Anterior cingulate cortex (tissue), 58 donors: ENCODE measurements at places on chromosomes 4 and X.

DNA sequence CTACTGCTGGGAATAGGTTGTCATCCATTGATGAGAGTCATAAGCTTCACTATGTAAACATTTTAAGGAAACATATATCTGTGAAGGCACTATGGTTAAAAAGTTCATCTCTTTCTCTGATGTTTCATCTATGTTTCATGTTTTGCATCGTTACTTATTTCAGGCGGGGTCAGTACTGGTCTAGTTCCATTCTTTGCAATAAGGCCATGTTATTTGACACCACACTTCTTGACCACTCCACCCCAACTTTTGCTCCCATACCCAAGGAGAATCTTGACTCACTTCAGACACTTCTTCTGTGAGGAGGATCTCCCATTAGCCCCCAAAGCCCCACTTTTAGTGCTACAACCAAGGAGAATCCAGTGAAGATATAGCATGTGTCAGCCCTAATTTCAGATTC, 119.4 kb downstream of the GRIA3 start:
- no peak for DNase-seq

DNA sequence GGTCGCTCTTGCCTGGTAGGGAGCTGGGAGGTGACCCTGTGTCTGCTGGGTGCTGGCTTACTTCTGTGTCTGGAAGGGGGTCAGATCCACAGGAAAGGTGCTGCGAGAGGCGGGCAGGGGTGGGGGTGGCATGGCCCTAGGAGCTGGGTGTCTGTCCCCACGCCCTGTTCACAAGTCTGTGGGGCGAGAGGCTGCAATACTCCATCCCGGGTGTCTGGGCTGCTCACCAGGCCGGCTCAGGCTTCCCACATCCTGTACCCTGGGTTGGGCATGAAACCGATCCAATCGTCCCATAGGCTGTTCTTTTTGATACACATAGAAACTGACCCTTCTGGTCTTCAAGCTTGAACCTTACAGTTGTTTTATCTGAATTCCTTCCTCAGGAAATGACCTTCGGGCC, 993 bp upstream of the CTAG2 start:
- no peak for DNase-seq

DNA sequence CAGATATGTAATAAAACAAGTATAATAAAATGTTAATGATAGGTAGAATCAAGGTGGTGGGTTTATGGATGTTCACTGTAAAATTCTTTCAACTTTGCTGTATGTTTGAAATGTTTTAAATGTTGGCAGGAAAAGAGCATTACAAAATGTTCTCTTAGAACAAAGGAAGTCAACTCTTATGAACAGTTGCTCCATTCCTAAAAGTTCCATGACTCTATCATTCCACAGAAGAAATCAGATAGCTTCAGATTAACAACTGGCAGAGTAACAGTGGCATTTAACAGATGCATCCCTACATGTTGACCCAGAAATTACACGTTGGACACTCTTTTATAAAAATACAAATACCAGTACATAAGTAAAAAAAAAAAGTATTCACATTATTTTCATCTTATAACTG, 2023.7 kb downstream of the ARAP2 start:
- DNase-seq, result no peak

DNA sequence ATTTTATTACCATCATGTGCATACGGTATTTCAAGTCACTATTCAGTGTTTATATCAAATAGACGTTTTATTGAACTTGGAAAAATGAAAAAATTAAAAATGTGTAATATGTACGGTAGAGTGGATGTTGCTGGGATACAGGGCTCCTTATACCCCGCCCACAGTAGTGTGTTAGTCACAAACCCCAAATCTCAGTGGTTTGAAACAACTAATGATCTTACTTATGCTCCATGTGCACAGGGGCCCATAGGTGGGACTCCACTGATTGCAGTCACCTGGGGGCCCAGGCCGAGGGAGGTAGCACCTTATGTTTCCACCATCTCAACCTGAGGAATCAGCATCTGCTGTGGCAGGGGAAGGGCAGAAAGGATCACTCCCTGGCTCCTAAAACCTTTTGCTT, 18.1 kb downstream of the LSM6 start:
- no peak for DNase-seq

GRCh38 chr4:144318797-144319196, 178.3 kb upstream of the GYPA start:
- no peak for DNase-seq

- DNase-seq, result no peak
Measured at GRCh38 chr4:129614611-129615010, 518.7 kb downstream of the C4orf33 start.

- no peak for DNase-seq
Measured at GRCh38 chrX:34382416-34382815, 250.3 kb upstream of the FAM47A start.

DNA sequence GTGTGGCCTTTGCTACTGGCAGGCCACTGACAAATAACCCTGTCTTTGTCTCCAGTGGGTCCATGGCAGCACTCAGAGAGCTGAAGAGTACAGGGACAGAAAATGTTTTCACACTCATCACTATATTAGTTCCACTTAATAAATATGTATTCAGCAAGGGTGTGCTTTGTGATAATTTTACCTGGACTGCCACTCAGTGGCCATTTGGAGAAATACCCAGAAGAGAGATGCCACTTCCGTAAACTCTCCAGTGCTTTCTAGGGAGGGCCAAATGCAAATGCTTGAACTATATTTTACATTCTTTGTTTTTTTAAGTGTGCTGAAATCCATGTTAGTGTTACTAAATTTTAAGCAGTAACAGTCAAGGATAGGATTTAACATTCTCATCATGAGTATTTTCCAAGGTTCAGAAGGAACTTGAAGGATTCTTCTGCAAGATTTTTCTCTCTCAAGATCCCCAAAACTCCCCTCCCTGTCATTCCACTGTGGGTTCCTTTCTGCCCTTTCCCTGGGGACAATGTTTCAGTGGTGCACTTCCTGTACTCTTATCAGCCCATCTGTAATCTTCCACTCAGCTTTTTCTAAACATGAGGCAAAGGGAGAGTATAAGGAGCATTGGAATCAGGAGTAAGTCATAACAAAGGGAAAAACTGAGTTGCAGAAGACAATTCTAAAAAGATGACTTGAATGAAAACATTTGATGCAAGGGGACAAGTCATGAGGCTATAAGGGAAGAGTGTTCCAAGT, 46.0 kb downstream of the TFDP3 start:
- no peak for DNase-seq

DNA sequence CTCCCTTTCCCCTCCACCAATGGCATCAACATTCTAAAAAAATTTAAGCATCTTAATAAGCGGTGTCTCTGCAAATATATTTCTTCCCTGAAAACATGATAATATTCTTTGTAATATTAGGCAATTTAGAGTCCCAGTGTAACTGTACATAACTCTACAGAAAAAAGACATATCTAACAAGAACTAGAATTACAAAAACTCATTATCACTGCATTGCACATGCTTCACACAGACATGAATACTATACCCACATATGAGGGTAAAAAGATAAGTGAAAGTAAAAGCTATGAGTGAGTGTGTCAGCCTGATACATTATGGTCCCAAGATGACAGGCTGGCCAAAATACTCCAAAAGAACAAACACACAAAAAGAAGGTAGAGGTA, 2.4 kb upstream of the FGB start:
- no peak for DNase-seq

DNA sequence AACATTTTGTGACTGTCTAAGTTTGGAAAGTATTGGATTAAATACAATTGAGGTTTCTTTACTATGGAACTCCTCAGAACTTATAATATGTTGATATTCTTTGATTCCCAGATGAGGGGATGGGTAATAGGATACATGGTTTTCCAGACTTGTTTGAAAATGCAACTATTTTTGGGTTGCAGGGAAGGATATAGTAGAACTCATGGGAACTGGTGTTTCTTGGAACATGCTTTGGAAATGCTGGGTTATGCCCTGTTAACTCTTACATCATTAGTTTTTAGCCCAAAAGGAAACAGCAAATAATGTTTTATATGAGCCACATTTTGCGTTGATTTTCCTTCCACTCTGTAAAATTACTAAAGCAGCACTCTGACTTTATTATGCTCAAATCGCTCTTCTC, 41.9 kb downstream of the HPF1 start:
- DNase-seq, result no peak

- no peak for DNase-seq
Measured at GRCh38 chrX:39874202-39874816, 223.4 kb downstream of the BCOR start.

DNA sequence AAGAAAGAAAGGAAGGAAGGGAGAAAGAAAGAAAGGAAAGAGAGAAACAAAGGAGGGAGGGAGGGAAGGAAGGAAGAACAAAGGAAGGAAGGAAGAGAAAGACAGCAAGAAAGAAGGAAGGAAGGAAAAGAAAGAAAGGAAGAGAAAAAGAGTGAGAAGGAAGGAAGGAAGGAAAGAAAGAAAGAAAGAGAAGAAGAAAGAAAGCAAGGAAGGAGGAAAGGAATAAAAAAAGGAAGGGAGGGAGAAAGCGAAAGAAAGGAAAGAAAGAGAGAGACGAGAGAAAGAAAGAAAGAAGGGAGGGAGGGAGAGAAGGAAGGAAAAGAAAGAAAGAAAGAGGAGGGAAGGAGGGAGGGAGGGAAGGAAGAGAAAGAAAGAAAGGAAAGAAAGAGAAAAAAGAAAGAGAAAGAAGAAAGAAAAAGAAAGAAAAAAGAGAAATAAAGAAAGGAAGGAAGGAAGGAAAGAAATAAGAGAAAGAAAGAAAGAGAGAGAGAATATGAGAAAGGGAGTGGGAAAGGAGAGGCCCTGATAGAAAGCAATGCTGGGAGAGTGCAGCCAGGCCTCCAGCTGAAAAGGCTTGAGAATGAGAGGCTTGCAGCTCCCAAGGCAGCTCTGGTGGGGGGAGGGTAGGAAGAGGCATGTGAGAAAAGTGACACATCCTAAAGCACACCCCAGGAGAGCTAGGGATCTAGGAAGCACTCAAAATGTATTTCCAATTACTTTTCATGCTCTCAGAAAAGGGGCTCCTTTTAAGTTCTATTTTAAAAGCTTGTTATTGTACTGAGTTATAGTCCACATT, 134.0 kb upstream of the ZIC3 start:
- no peak for DNase-seq

- no peak for DNase-seq
Measured at GRCh38 chrX:28205126-28205525, 223.9 kb upstream of the DCAF8L1 start.

DNA sequence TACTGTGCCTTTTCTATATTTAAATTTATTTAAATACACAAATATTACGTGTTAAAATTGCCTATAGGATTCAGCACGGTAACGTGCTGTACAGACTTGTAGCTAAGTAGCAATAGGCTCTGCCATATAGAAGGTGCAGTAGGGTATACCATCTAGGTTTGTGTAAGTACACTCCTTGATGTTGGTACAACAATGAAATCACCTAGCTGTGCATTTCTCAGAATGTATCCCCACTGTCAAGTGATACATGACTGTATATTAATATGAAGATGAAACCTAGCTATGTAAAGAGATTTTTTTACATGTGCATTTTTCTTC, 431.2 kb downstream of the KCTD8 start:
- DNase-seq, result no peak

- no peak for DNase-seq
Measured at GRCh38 chr4:4457803-4458553, 71.1 kb downstream of the NSG1 start.

GRCh38 chrX:29726811-29727210, 488.6 kb upstream of the MAGEB2 start:
- no peak for DNase-seq

- no peak for DNase-seq
Measured at GRCh38 chr4:160141206-160141605, 1038.3 kb downstream of the RAPGEF2 start.

- no peak for DNase-seq
Measured at GRCh38 chrX:40076750-40077575, 20.8 kb downstream of the BCOR start.

DNA sequence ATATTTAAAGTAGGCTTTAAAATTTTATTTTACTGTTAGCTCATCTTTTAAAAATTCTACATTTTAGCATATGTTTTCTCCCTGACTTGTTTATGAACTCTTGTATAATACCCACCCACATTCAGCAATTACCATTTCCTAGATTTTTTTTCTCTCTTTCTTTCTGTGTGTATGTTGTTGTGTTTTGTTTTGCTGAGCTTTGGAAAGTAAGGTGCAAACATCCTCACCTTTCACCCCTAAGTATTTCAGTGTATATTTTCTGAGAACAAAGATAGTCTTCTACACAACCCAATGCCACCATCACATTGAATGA, 18.8 kb downstream of the GRPR start:
- DNase-seq, result no peak

DNA sequence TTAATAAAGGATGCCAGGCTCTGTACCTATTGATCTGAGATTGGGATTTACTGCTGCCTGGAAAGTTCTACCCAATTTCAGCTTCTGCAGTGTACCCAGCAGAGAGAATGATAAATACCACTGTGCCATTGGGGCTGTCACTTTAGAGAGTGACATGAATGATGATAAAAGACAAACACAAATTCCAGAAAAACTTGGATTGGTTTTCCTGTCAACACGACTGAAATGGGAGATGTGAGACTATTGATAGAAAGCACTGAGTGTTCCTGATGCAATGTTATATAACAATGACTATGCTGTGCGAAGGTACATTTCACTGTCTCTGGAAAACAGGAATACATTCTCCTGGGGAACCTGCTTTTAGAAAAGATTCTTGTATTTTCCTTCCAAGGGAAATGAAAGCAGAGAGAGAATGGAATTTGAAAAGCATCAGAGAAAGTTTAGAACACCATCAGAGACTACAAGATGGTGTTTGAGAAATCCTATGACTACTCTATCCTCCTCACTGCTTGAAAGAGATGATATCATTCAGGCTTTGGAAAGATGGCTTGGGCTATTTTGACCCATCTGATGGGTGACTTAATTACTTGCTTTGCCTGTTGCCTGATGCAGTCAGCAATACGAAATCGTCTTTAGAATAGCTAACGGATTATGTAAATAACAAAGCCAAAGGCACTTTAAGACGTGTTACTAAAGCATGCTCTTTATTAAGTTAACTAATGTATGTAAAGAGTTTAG, 49.7 kb downstream of the MID1IP1 start:
- DNase-seq, result no peak

- peak; percentile 0 for DNase-seq
Measured at GRCh38 chrX:134026565-134027311, 41.3 kb upstream of the GPC3 start.

GRCh38 chrX:18377796-18378195, 23.3 kb upstream of the SCML2 start:
- DNase-seq, result no peak

GRCh38 chrX:79556800-79557199, 189.7 kb upstream of the ITM2A start:
- DNase-seq, result no peak

- no peak for DNase-seq
Measured at GRCh38 chr4:95250544-95251137, 298.1 kb downstream of the UNC5C start.

- DNase-seq, result no peak
Measured at GRCh38 chr4:186304866-186305505, 39.0 kb downstream of the F11 start.

GRCh38 chr4:38902695-38903094, 35.1 kb downstream of the FAM114A1 start:
- no peak for DNase-seq

DNA sequence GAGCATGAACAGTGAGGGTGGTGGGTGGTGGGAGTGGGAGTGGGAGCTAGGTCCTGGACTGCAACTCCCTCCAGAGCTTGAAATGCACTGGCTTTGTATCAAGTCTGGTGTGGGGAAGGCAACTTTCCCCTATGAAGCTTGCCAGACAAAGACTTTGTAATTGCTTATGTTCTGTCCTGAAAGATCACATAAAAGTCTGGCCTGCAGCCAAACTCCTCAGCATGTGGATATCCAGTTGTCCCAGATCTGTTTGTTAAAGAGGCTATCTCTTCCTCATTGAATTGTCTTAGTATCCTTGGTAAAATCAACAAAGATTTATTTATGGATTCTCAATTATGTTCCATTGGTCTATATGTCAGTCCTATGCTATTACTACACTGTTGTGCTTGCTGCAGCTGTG, 607.9 kb downstream of the GLUD2 start:
- DNase-seq, result no peak
